ENCODE measurements at places on chromosomes 1 and 21.

DNA sequence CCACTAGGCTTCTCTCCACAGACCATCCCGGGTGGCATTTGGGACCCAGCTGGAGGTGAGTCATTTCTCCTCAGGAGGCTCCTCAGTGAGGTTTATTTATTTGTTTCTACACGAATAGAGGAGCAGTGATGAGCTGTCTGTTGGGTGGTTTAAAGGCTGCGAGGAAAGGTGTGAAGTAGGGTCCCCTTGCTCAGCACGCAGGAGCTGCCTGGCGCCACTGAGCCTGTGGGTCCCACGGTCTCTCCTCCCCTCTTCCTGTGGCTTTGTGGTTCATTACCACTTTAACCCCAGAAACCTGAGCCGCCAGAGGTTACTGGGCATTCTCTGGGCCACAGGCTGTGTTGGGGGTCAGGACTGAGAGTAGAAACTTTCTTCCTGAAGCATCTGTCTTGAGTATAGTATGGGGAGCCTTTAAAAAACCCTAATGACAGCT is 39.9 kb downstream of the IL6R start:
- no peak for DNase-seq

DNA sequence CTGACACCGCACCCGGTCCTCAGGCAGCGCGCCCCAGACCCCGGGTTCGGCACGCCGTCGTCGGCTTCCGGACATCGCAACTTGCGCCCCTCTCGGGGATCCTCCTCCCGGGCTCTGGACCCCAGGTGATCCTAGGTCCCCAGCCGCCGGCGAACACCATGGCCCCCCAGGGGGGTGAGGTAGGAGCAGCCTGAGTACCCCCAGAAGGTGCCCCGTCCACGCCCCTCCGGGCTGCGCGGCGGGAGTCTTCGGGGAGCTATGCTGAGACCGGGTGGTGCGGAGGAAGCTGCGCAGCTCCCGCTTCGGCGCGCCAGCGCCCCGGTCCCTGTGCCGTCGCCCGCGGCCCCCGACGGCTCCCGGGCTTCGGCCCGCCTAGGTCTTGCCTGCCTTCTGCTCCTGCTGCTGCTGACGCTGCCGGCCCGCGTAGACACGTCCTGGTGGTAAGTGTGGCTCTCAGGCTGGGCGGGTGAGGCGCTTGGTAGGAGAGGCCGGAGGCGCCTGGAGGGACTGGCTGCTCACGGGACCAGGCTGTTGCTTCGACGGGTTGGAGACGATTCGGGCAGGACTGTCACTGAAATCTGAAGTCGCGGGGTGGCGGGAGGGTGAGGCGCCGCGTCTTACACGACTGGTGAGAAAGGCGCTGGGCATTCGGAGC is 367 bp downstream of the WNT2B start:
- DNase-seq: no peak

GRCh38 chr21:27805696-27806095 is 838.8 kb upstream of the ADAMTS5 start:
- DNase-seq: no peak

- DNase-seq: no peak
Measured at GRCh38 chr1:81889166-81889565, 88.4 kb downstream of the ADGRL2 start.

DNA sequence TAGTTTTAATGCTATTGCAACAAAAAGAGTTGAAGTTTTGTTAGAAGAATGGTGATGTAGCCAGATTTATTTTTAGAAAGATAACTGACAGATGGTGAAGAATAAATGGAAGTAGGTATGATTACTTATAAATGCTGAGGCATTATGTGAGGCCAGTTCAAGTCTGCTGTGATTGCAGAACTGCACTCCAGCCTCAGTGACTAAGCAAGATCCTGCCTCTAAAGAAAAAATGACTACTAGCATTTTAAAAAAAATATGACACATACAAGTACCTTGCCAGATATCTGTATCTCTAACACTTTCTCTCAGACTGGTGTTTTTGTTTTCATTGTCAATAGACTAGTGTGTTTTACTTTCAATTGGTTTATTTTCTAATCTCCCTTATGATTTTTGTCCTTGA is 1242.4 kb upstream of the ADGRL4 start:
- no peak for DNase-seq

DNA sequence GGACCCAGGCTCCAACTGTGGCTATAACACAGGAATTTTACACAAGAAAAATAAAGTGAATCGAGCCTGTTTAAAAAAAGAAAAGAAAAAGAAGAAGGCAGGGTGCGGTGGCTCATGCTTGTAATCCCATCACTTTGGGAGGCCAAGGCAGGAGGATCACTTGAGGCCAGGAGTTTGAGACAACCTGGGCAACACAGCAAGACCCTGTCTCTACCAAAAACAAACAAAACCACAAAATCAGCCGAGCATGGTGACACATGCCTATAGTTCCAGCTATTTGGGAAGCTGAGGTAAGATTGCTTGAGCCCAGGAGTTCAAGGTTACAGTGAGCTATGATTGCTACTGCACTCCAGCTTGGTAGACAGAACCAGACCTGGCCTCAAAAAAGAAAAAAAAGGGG is 17.7 kb downstream of the MTF1 start:
- no peak for DNase-seq

GRCh38 chr1:103790172-103790571 is 40.5 kb downstream of the AMY1C start:
- no peak for DNase-seq

DNA sequence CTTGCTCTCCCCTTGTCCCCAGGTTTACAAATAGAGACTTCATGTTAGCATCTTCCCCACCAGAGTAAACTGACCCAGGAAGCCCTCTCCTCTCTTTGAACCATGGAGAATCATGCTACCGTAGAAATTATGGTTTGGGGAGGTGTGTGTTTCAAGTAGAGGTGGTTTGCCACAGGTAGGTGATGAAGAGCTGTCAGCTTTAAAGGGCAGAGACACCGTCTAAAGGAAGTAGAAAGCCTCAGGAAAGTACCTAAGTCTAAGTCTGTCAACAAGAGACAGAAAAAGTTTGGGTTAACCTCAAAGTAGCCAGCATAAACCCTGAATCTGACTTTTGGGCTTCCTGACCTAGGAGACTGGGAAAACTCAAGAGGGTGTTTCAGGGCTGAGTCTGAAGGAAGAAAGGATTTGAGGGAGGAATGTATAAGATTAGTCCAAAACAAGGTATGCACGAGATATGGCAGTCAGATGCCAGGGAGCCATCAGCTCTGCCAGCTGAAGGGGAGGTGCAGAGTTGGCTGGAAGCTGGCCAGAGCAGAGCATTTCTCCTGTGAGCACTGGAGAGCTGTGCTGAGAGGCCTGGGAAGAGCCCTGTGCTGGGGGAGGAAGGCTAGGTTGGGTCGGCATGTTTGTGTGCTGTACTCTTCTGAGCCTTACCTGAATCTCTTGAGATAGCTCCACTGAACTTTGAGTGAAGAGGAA is 14.3 kb downstream of the ADAMTSL4 start:
- DNase-seq: no peak

- no peak for DNase-seq
Measured at GRCh38 chr1:114000406-114000805, 21.1 kb downstream of the OLFML3 start.

GRCh38 chr1:33133478-33134105 is 48.3 kb downstream of the TRIM62 start:
- DNase-seq: no peak

GRCh38 chr1:106968644-106969043 is 87.8 kb upstream of the PRMT6 start:
- no peak for DNase-seq

- DNase-seq: no peak
Measured at GRCh38 chr1:118247593-118247992, 62.6 kb upstream of the SPAG17 start.

DNA sequence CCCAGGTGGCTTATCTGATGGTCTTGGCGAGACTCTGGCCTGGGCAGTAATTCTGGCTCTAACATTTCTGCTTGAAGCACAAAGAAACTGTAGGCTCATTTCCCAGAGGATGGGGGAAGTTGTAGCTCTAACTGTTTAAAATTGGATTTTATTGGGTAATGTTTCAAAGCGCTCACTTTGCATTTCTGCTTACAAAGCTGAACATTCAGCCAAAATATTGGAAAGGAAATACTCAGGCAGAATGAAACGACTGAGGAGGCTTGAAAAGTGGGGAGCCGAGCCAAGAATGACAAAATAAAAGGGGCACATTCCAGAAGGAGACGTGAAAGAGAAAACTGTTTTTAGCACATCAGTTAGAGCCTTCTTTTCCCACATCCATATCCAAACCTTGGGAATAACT is 202.6 kb downstream of the GRIK1 start:
- DNase-seq: no peak

DNA sequence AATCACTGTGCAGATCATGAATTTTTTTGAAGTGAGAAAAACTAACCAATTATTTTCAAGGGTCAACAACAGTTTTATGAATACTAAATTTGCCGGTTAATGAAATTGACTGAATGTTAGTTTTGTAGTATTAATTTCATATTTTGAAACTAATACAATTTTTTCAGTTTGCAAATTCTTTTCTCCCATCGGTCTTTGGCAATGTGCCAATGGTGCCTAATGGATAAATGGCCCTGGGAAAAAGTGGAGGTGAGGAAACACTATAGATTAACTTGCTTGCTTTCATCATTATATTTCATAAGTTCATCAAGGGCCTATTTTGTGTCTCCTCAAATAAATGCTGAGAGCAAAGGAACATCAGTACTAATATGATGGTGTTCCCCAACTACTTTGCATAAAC is 4.1 kb downstream of the C1orf141 start:
- no peak for DNase-seq

- no peak for DNase-seq
Measured at GRCh38 chr1:62989497-62989896, 205.6 kb downstream of the ATG4C start.

Data from NCI-H2081 treated with DMSO at 0.1 percent for 48 hours (cell line).